ENCODE measurements at places on chromosomes 5 and 9.

GRCh38 chr9:38278457-38278856, 114.0 kb upstream of the ALDH1B1 start:
- peak; percentile 18 for DNase-seq

DNA sequence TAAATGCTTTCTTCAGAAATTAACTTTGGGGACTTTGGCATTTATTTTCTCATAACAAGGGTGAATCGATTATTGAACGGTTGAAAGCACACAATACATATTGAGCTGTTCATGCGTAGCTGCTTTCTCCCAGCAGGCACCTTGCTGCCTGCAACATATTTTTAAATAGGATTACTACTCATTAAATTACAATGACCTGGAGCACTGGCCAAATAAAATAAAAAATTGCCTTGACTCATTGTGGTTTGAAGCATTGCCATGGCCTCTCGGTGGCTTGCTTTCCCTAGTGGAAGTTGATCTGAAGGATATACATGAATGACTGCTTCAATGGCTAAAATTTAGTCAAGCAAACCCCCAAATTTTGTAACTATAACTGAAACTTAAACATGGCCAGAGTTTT, 181.6 kb upstream of the NUDT12 start:
- DNase-seq = no peak

GRCh38 chr9:103574056-103574455, 520.1 kb upstream of the SMC2 start:
- no peak for DNase-seq

GRCh38 chr9:84754461-84754860, 84.9 kb downstream of the NTRK2 start:
- DNase-seq = no peak

- no peak for DNase-seq
Observed at GRCh38 chr5:7546555-7546954, 150.6 kb downstream of the ADCY2 start.

DNA sequence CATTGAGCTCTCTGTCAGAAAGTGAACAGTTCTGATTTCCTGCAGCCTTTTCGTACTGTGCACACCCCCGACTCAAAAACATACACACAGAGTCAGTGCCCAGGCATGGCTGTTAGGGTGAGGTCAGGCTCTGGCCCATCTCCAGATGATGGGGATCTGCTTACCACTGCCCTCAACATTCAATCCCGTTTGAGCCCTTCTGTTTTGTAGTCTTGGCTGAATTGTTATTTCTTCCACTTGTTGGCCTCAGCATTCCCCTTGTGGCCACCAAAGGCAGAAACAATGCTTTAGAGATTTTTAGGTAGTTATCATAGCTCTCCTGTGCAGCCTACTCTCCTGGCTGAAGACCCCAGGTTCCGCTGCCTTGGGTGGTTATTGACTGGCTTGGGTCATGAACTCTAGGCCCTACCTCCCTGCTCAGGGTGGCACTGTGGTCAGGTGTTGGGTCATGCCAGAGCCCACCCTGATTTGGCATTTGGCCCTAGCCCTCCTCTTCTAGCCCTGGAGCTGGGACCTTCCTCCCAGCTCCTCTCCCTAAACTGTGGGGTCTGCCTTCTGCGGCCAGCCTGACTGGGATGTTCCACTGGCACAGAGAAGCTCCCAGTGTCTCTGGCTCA, 7.8 kb upstream of the MYOZ3 start:
- no peak for DNase-seq

GRCh38 chr5:158682631-158683030, 417.1 kb downstream of the EBF1 start:
- DNase-seq = no peak

- no peak for DNase-seq
Observed at GRCh38 chr5:169803077-169803981, 166.3 kb downstream of the DOCK2 start.

- DNase-seq = no peak
Observed at GRCh38 chr9:135920973-135921585, 13.7 kb upstream of the CAMSAP1 start.

- DNase-seq = no peak
Observed at GRCh38 chr5:37198842-37199241, 50.3 kb downstream of the CPLANE1 start.

- DNase-seq = no peak
Observed at GRCh38 chr5:117942861-117943519, 1045.4 kb downstream of the DTWD2 start.

DNA sequence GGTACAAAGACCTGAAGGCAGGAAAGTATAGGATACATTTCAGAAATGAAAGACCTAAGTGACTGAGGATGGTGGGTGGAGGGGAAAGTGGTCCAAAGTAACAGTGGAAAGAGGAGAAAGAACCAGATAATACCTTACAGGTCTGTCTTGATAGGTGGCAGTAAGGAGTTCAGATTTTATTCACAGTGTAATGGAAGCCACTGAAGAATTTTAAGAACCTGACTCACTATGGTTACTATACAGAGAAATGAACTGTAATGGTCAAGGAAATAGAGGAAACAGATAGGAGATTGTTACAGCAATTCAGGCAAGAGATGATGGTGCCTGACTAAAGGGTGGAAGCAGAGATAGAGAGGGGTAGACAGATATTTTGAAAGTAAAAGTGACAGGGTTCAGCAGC, 46.5 kb downstream of the EPB41L4A start:
- no peak for DNase-seq

- DNase-seq = no peak
Observed at GRCh38 chr5:169545762-169546161, 37.8 kb upstream of the SPDL1 start.

DNA sequence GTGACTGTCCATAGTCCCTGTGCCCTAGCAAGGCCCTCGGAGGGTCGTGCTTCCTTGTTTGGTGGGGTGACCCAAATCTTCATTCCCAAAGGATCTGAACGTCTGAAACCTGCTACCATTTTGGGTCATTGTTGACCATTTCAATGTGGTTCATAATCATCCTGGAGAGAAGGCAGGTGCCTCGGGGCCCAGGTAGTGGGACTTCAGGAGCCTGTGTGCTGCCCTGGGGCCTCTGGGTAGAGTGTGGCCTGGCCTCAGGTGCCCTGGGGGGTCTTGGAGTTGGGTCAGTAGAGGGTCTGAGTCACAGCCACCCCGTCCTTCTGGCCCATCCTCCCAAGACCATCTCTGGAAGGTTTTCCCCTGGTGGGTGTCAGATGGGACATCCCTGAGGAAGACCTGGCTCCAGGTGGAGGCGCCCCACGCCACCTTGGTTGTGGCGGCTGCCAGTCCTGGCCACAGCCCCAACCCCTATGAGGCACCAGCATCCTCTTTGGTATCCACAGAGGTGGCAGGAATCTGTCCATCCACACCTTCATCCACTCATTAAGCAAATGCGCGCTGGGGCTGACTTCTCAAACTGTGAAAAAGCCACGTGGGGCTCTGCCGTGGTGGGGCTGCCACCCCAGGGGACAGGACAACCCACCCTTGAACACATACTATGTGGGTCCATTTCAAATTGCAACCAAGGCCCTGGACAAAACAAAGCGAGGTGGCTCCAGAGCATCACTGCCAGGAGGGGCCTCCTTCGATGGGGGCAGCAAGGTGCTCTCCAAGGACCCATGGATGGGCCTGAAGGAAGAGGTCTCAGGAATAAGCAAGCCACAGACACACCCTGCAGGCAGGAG, 41.6 kb upstream of the FCN1 start:
- no peak for DNase-seq

GRCh38 chr5:113615708-113616107, 102.2 kb downstream of the YTHDC2 start:
- no peak for DNase-seq

DNA sequence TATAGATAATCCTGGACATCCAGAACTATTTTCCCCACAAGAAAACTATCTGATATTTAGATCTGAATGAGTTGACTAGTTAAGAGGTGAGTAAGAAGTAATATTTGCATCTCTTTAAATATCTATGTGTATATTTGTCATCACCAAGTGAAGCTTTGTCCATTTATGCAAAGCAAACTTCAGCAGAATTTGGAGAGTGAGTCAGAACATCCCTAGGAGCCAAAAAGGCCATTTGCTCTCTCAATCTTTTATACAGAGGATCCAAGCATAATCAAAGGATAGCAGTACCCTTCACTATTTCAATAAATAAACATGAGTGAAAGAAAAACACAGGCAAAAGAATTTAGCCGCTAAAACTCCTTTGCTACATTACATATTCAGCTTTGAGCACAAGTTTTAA, 454.4 kb downstream of the NR2F1-AS1 start:
- DNase-seq = no peak

DNA sequence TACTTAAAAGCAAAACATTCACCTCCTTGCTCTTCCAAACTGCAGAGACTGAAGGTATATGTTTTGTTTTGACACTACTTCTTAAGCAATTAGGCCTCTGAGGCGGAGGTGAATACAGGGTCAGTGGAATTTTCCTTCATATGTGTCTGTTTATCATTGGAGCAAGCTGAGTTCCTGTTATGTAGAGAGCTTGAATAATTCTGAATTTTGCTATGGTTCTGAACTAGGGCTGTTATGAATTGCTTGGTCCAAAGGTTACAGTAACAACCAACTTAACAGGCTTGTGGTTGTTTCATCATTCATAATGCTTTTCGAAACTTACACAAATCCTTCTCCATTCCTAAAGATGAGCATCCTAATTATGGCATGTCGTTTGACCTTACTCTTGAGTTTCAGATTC, 444.6 kb upstream of the MEF2C start:
- DNase-seq = no peak

- no peak for DNase-seq
Observed at GRCh38 chr5:120926471-120926870, 462.4 kb downstream of the PRR16 start.

Data from activated CD8-positive, alpha-beta memory T cell treated with anti-CD3 and anti-CD28 coated beads, Interleukin-2, amount 10 ng/mL, durations not matched to agents 7 days and 5 days (primary cell).